Stimulated activated CD4-positive, alpha-beta T cell treated with anti-CD3 and anti-CD28 coated beads, Interleukin-1b, Interleukin-23, amount 100 ng/mL, for 1 hour (primary cell): ENCODE measurements at places on chromosomes 11 and 22.

- DNase-seq: no peak
Observed at GRCh38 chr11:129825380-129825779, 9.7 kb downstream of the TMEM45B start.

DNA sequence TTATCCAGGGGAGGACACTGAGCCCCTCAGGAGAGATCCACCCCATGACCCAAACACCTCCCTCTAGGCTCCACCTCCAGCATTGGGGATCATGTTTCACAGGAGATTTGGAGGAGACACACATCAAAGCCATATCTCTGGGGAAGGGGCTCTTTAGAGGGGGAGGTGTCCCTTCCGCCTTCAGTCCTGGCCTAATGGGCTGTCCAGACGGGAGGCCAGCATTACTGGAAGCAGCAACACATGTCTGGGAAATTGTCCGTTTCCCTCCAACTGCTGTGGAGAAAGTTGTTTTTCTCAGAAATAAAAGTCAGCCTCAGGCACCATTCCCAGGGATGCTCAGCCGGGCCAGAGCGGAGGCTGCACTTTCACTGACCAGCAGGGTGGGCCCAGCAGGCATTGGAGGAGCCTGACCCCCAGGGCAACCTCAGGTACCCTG is 9.5 kb downstream of the CACNA1I start:
- DNase-seq: no peak

GRCh38 chr11:101583251-101584128 is at the start of gene TRPC6:
Gene TRPC6 (minus strand): TSS chr11:101584007. CDS start chr11:101583503, 504 bp downstream.
- no peak for DNase-seq

DNA sequence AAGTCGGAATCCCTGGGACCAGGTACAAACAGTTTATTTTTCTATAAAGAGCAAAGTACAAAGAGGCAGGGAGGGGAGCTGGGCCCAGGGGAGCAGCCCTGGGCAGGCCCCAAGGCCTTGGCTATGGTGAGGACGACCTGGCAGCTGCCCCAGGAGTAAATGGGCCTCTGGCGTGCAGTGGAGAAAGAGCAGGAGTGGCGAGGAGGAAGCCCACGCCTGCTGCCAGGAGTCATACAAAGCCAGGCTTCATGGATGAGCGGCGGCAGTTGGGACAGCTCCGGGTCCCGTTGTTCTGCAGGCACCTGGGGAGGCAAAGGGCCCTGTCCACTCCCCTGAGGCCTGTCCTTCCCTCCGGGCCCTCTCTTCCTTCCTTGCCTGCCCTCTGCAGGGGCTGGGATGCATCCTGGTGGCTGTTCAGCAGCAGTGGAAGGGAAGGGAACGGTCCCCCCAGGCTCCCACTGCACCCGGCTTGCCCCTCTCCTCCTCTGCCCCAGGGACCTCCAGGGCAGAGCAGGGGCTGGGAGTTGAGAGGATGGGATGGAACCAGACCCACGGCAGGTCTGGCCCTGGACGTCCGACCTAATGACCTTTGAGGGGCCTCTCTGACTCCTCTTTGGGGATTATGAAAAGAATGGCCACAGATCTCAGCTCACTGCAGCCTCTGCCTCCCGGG is 11.1 kb downstream of the RAPSN start:
- DNase-seq: no peak

GRCh38 chr11:78189851-78190250 is 1.1 kb downstream of the USP35 start:
- no peak for DNase-seq

DNA sequence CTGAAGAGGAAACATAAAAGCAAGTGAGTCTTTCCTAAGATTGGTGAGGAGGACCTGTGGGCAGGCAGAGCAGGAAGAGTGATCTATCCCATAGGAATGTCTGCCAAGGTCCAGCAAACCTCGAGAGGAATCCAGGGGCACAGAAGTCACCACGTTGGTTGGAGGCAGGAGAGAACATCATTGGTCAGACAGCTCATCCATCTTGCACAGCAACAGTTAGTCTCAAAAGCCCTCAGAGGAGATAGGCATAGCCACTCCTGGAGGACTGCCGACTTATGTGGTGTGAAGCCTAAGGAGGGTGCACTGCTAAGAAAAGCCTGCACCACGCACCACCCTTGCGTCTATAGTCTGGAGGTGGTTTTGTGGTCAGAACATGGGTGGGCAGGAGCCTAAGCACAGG is 109.1 kb downstream of the RASSF10 start:
- DNase-seq: no peak

GRCh38 chr22:30390974-30391691 is 3.9 kb upstream of the RNF215 start:
- peak; percentile 50 for DNase-seq

- DNase-seq: no peak
Observed at GRCh38 chr11:104704146-104704830, 194.0 kb downstream of the CASP12 start.

DNA sequence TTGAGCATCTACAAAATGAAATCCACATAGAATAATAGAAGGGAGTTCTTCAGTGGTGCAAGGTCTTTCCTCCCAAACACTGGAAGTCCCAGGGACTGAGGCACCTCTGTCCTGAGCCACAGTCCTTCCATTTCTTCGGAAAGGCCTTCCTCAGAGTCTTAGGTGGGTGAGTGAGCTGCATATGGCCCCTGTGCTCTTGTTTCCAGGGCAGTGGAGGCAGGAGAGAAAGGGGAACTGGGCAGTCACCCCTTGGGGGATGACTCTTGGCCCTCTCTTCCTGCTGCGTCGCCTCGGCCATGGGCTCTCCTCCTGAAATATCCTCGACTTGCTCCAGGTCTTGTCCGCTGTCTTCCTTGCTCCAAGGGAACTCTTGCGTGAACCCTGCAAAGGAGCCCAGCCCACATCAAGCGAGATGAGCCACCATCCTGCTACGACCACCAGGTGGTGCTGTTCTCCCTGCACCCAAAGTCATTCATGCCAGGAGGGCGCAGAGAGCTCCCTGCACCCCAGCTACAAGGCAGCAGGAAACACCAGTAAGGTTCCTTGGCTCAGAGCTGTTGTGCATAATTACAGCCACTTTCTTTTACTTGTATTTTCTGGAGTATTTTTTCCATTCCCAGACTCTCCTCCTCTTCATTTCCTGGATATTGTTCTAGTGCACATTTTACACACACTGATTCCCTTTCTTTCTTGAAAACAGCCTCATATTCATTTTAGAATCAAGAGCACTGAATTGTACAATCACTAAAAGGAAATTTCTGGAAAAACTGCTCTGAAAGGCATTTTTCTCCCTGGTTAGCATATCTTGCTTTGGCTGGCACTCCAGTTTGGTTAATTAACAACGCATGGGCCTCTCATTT is 397.8 kb downstream of the OPCML start:
- DNase-seq: no peak

- DNase-seq: no peak
Observed at GRCh38 chr22:49527611-49528419, 299.9 kb downstream of the BRD1 start.

GRCh38 chr22:47372111-47372581 is 609.7 kb downstream of the TBC1D22A start:
- no peak for DNase-seq

DNA sequence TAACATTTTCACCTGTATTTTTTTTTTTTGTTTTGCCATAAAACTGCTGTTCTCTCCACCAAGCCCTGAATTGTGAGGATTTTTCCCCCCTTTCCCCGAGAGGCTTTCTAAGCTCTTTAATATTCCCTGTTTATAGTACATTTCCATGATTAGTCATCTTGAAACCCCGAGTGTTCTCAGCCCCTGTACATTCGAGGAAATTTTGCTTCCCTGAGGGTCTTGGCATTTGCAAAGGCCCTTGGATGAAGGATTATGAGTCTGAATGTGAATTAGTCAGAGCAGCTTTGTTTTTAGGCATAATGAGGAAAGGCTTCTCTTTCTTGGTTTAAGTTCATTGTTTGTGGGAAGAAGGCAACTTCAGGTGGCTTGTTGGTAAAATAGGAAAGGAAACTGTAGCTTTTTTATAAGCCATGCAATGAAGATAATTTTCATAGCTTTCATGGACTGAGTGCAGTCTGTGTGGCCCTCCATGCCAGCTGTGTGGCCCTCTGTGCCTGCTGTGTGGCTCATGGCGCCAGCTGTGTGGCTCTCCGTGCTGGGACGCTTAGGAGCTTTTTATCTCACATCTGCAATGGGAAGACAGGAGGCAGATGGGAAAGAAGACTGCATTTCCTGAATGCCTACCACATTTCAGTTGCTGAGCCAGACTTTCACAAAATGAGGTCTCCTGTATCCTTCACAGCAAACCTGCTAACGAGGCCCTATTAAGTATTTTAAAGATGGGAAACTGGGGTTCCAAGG is 129.0 kb downstream of the TEAD1 start:
- no peak for DNase-seq

GRCh38 chr11:91295591-91295990 is 929.0 kb upstream of the FAT3 start:
- DNase-seq: no peak

DNA sequence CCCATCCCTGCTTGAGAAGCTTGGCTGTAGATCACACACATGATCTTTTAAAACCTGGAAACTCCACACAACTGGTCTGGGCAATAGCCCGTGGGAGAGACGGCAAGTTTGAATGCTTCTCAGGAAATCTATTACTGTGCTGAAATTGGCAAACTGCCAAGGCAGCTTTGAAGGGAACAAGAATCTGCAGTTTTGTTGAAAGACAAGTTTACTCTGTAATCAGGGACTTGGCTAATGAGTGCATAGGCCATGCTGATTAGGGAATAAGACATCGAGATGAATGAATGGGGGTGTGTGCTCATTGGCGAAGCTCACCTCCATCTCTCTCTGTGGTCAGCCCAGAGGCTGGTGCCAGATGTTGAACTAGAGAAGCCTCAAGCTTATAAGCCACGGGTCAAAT is 218.8 kb downstream of the HIPK3 start:
- no peak for DNase-seq

- DNase-seq: no peak
Observed at GRCh38 chr22:17234144-17234623, 14.9 kb upstream of the ADA2 start.

GRCh38 chr11:86664930-86665329 is 7.5 kb downstream of the ME3 start:
- no peak for DNase-seq

DNA sequence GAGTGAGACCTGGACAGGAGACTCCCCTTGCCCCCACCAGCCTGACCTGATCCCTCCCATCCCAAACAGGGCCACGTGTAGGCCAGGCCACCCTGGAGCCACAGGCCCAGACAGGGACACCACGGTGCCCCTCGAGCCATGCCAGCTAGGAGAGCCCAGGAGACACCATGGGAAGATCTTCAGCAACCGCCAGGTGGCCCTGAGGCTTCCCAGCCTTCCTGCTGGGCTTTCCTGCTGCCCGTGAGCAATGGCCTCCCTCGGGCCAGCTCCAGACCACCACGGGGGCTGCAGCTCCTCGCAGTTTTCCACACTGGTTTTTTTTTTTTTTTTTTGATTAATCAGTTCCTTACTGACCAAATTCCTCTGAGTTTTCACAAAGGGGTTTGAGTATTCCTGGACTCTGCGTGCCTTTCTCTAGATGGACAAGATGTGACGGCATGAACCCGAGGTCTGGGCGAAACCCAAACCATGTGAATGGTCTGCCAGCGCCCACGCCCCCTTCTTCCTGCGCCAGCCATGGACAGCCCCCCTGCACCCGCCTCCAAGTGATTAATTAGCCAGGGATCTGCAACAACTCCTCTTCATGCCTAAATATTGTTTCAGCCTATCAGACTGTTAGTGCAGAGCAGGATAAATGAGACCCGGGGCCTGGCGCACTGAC is 40.9 kb downstream of the TBX1 start:
- DNase-seq: no peak

GRCh38 chr11:13303668-13304649 is 26.4 kb downstream of the BMAL1 start:
- DNase-seq: no peak

DNA sequence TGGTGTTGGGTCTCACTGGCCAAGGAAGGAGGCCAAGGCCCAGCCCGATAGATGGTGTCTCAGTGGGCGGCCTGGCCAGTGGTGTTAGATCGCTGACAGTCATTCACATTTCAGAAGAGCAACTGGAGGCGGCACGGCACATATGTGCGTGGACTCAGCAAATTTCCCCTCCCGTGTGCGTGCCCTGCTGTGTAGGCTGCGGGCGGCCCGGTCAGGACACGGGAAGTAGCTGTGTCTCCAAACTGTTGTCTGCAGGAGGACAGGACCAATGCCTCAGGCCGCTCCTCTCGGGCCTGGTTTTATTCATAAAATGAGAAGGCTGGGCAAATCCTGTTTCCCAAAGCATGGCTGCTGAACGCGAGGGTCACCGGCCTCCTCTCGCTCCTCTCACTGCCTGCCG is 711.7 kb downstream of the BRD1 start:
- no peak for DNase-seq

GRCh38 chr11:45458269-45458668 is 172.1 kb upstream of the SYT13 start:
- DNase-seq: no peak

DNA sequence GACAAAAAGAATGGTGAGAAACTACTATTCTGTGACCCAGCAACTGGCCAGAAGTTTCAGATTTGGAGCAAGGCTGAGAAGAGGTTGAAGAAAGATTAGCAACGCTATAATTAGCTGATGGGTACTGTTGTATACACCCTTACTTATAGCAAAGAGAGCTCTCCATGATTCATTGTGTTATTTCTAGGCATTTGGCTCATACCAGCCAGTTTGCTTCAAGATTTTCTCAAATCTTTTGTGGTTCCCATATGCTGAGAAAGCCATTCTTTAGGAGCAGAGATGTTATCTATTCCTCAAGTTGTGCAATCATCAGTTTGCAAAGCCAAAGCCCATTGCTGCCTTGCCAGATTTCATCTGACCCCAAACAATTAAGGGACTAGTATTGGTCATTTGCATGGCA is 179.4 kb downstream of the ETS1 start:
- DNase-seq: no peak

DNA sequence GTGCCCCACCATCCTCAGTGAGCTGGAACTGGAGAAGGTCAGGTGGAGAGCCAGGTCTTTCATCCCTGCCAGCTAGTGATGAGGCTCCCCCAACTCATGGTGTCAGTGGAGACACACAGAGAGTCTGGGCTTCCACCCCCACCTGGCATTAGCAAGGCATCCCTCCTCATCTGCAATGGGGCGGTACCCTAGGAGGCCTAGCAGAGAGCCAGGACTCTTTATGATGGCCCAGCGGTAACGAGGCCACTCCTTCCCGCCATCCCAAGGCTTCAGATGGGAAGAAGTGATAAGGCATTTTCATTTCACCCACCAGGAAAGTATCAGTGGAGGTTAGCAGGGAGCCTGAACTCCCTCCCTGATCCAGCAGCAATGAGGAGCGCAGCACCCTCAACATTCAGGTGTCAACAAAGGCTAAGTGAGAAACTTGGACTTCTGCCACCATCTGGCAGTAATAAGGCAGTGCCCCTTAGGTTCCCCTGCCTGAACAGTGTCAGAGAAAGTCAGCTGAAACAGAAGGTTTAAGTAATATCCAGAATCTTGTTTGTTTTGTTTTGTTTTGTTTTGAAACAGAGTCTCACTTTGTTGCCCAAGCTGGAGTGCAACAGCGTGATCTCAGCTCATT is 40.5 kb upstream of the FBLN1 start:
- no peak for DNase-seq

DNA sequence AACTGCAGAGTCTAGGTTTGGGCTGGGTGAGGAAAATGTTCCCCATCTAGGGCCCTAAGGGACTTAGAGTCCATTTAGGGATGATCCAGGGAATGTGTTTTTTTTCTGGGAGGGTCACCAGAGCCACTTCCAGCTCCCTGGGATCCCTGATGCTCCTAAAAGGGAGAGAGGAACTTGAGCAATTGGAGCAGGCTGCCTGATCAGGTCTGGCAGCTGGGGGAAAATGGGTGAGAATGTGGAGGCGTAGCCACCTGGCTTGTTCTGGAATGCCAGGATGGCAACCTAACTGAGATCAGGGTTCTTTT is 1.2 kb downstream of the PGAP2 start:
- DNase-seq: no peak

GRCh38 chr22:43798492-43798891 is 13.6 kb downstream of the EFCAB6 start:
- DNase-seq: no peak
